Activated T-cell treated with anti-CD3 and anti-CD28 coated beads for 48 hours (primary cell): ENCODE measurements at places on chromosomes 1 and 21.
A peak's percentile ranks its signal among the peaks of the same experiment; 100 is the strongest.

GRCh38 chr1:42456754-42457089 is 379 bp downstream of the PPCS start:
- peak; percentile 45 for DNase-seq

DNA sequence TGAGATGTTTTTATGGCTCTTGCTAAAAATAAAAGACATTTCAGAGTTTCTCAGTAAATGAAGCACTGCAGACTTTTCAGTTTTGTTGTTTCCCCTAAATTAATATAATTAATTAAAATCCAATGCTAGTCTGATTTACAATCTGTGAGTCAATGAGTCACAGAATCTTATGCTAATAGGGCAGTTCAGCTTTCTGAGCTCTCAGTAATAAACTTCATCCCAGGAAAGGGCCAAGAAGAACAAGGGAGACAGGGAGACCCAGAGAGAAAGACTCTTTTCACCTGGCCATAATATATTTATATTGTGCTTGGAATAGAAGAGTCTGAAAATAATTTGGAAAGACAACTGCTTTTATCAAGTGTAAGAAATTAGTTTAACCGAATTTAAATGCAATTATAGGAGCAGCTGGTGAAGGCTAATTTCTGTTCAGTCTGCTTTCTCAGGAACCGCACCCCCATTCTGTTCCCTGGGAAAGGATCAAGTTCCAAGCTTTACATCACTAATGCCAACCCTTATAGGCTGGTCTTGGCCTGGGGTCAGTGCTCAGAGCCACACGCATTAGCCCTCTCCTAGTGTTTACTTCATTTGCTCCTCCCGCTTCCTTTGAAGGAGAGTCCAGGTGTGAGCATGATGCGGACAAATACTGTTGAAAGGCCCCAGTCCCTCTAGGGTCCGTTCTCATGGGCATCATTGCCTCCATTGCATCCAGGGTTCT is 145.6 kb downstream of the ZBTB18 start:
- no peak for DNase-seq

GRCh38 chr21:42658320-42659105 is 5.1 kb downstream of the PDE9A start:
- DNase-seq = no peak

- DNase-seq = no peak
These were observed 141.7 kb upstream of the NRIP1 start for GRCh38 chr21:15206514-15206913.

DNA sequence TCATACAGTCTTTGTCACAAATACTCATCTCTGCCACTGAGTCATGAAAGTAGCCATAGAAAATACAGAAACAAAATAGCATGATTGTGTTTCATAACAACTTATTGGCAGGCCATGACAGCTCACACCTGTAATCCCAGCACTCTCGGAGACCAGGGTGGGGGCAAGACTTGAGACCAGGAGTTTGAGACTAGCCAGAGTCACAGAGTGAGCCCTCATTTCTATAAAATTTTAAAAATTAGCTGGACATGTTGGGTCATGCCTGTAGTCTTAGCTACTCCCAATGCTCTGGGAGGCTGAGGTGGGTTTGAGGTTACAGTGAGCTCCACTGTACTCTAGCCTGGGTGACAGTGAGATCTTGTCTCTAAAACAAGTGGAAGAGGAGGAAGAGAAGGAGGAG is 411.1 kb downstream of the PCP4 start:
- DNase-seq = no peak

DNA sequence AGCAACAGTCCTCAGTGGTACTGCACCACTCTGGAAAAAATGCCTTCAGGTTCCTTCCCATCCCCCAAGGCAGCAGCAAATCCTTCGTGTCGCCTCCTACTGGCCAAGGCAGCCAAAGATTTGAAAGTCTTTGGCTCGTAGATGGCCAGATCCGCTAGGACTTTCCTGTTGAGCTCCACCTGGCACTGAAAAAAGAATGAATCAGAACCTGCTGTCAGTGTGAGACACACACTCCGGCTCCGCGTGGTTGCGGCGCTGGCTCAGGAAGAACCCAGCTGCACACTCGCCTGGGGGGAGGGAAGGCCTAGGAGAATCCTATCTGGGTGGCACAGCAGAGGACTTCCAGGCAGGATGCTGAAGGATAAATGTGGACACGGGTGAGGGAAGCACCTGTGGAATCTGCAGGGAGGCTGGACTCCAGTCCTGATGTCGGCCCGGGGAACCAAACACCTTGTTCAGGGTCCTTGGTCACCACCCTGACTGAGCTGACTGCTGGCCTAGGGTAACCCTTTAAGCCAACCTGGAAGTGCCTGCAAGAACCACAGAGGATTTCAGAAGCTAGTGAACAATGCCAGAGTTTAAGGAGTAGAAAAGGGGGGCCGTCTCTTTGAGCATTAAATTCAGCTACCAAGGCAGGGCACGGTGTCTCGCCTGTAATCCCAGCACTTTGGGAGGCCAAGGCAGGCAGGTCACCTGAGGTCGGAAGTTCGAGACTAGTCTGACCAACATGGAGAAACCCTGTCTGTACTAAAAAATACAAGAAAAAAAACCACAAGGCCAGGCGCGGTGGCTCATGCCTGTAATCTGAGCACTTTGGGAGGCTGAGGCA is 3.2 kb upstream of the CCNL2 start:
- peak; percentile 49 for DNase-seq

DNA sequence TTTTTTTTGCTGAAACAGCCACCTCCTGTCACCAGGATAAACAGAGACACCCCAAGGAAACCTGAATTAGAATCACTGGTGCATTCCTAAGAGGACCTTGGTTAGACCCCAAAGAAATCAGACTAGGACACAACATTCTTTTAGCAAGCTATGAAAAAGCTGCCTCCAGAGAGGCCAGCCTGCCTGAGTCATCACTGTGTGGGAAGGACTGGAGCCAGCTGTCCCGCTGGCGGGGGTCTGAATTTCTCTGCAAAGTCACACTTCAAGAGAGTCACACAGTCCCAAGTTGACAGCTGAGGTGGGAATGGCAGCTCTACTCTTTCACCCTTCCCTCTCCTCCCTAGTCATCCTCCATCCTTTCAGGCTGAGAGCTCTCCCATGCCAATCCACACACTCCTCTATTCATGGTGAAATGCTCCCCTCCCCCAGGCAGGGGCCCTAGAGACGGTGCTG is 405.0 kb upstream of the POU3F1 start:
- DNase-seq = no peak

DNA sequence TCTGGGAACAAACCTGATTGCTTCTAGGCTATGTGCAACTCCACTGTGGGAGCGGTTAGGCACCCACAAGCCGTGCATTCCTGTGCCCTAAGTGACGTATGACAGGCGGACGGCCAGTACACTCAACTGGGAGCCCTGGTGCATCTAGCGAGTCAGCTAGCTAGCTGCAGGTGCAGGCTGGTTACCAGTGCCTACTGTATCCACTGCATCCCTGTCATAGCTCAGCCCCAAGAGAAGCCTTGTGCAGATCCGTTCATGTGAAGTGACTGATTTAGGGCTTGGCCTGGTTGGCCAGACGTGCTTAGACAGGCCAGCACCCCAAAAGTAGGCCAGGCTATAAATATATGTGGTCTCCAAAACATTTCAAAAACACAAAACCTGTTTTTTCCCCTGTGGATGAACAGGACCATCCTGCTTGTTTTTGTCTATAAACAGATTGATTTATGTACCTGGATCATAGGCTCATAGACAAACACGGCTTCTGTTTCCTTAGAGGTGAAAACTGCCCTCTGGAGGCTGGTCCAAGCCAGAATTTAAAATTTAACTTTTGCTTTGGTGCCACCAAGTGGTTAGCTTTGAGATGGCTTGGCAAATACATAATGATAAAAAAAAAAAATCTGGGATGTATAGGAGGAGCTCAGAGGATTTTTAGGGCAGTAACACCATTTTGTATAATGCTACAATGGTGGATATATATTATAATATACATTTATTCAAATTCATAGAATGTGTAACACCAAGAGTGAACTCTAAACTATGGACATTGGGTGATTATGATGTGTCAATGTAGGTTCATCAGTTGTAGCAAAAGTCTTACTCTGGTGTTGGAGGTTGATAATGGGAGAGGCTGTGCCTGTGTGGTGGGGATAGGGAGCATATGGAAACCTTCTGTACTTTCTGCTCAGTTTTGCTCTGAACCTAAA is 68.5 kb downstream of the GIPC2 start:
- DNase-seq = peak; percentile 23

DNA sequence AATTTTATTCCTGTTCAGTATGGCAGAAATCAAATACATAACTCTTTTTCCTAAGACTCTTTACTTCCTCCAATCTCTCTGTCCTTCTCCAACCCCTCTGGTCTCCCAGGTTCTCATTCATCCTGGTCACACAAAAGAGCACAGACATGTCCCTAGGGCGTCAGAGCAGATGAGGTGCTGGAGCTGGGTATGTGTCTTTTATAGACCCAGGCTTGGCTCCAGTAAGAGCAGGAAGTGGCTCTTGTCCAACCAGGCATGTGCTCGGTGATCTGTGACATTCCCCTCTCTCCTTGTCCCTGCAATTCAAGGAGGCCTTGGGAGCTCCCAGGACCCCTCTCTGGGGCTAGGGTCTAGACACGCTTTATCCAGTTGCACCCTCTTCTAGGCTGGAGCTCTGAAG is 18.0 kb upstream of the LCE2D start:
- no peak for DNase-seq

GRCh38 chr1:9231648-9232332 is 2.8 kb upstream of the H6PD start:
- DNase-seq = no peak

DNA sequence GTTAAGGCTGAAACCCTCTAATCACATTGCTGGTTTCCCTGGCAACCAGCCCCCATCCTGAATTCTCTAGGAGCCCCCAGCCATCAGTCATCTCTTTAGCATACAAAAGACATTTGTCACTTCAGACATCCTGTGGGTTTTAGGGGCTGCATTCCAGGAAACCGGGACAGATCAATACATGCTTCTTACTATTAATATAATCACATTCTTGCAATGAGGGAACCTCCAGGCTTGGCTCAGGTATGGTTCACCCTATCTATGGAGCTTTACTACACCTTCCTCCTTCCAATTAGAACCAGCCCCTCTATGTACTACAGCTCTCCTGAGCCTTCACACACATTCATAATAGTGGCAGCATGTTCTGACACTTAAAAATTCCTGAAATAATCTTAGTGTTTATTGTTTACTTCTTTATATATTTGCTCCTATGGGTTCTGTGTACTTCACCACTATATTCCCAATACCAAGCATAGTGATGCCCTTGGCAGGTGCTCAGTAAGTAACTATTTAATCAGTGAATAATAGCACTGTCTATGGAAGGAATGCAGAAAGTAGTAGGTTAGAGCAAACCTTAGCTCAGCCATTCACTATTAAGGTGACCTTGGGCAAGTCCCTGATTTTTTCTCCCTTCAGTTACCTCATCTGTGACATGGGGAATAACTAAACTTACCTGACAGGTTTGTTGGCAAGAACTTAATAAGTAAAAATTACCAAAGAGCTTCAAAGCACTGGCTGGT is 59.6 kb downstream of the ZNF678 start:
- DNase-seq = no peak

- DNase-seq = no peak
These were observed 10.8 kb downstream of the GPR37L1 start for GRCh38 chr1:202133496-202133895.

DNA sequence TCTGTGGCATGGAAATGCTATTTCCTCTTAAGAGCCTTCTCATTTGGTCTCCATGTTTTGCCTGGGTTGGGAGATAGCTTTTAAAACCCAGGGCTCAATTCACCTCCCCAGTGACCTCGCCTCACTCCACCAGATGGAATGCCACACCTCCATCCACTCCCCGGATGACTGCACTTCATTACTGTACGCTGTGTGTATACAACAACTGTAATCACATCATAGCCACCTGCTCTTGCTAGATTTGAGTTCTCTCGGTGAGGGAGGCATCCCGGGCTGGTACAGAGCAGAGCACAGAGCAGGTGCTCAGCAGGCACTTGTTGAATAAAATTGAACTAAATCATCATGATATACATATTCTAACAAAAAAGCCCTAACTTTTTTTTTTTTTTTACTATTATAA is 26.0 kb downstream of the SDE2 start:
- DNase-seq = no peak

GRCh38 chr1:178564086-178564782 is 51.3 kb downstream of the TEX35 start:
- no peak for DNase-seq

GRCh38 chr1:213162338-213162737 is 111.3 kb downstream of the RPS6KC1 start:
- no peak for DNase-seq

GRCh38 chr1:55012661-55013060 is 13.9 kb downstream of the BSND start:
- no peak for DNase-seq

DNA sequence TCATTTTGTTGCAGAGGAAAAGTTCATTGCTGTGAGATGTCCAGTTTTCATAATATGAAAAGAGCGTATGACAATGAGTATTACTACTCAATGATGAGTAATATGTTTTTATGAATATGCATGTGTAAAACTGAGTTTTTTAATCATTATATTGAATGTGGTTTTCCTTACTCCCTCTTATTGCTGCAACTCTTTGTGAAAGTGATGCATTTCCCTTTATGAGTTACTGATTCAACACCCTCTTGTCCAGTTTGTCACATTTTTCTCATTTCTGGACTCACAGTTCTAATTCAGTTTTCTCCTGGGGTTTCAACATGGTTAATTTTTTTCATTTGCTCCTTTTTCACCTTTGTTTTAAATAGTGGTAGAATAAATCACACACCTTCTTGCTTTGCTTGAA is 35.2 kb upstream of the KCNJ15 start:
- DNase-seq = no peak

- no peak for DNase-seq
These were observed 88.6 kb upstream of the SLC35F3 start for GRCh38 chr1:233815865-233816264.

DNA sequence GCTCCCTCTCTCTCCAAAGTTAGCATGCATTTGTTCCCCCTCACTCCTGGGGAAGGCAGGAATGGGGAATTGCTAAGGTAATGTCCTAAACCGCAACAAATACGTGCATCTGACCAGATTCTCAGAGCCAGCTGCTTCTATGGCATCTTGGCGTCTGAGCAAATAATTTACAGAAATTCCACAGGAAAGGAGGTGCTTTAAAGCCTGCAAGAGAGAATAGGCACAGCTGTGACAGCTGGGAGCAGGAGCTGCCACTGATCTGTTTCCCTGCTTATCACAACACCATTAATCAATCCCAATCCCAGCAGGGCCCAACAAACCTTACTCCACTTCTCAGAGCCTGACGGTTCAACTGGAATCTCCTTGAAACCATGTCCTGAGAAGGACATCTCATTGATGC is 83.5 kb upstream of the ZNF281 start:
- DNase-seq = no peak

DNA sequence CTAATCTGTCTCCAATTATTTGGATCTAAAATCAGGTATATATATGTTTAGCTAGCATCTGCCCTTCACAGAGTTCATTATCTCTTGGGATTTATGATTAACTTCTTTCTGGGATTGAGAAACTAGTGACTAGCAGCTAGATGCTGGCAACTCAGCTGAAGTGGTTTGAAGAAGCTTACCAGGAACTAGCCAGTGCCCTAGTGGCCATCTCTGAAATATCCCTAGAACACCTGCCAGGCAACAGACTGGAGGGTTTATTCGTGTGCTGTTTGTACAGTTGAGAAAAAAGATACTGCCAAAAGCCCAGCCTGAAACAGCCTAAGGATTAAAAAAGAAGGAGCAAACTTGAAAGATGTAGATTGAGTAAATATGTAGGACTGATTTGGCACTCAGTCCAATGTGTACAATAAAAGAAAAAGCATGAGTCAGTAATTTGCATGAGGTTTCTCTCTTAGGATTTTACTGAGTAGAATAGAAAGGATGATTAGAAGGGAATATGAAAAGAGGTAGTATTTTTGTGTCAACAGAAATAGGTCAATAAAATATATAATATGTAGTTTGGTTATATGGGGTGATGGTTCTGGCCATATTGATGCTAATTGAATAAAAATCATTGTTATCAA is 1144.6 kb upstream of the ADGRL2 start:
- no peak for DNase-seq

- no peak for DNase-seq
These were observed 207.0 kb upstream of the MAP1LC3C start for GRCh38 chr1:242205622-242206489.
